Mucosa of descending colon (tissue), 3 donors: ENCODE measurements at places on chromosomes 1 and 21.

DNA sequence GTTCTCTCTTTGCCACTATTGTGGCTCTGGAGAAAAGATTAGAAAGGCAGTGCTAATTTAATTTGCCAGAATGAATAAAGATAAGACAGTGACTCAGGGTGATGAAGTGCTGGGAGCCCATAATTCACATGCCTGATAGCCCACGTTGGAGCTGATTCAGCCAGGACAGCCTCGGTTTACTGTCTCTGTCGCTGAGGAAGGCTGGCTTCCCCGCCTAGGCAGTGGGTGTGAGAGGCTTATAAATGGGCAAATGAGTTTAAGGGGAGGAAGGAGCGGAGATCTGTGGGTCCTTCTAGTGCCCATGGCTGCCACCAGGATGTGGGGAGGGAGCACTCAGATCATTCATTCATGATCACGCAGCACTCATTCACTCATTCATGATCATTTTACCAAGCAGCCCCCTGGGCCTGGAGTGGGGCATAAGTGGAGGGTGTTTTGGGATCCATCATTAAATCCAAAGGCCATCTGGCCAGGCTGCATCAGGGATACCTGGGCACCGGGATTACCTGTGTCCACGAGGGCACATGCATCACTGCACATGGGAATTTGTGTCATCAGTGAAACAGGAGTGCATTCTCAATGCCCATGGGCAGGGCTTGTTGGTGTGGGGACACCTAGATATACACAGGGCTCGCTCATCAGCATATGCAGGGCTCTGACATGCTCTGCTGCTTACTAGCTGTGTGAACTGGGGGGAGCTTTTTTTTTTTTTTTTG, 315.4 kb downstream of the MATN1 start:
- DNase-seq: no peak

DNA sequence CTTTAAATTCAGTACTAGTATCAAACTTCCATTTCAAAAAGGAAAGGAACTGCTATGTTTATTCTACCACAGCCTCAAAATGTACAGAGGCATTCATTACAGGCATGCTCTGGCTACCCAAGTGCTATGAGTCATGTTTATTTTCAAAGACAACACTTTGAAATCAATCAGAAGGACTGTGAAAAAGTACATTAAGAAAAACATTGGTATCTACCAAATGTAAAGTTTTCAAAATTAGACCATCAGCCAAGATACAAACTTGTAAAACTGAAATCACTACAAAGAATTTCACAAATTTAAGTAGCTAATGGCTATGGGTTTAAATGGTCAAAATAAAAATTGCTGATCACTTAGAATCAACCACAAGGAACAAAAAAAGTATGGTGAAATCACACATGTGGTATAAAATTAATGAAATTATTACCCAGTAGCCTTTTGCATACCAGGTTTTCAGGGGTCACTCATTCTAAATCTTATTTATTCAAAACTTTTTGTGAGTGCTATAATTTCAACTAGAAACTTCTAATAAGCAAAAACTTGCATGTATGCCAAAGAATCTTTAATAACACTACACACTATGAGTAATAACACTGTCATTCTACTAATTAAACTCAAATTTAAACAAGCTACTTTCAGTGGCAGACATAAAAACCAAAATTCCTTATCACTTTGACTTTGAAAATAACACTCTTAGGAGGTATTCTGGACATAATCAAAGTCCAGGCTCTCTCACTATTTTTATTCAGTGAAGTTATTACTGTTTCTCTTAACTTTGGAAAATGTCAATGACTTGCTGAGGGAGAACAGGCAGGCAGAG, 49.2 kb downstream of the ENAH start:
- DNase-seq: no peak

DNA sequence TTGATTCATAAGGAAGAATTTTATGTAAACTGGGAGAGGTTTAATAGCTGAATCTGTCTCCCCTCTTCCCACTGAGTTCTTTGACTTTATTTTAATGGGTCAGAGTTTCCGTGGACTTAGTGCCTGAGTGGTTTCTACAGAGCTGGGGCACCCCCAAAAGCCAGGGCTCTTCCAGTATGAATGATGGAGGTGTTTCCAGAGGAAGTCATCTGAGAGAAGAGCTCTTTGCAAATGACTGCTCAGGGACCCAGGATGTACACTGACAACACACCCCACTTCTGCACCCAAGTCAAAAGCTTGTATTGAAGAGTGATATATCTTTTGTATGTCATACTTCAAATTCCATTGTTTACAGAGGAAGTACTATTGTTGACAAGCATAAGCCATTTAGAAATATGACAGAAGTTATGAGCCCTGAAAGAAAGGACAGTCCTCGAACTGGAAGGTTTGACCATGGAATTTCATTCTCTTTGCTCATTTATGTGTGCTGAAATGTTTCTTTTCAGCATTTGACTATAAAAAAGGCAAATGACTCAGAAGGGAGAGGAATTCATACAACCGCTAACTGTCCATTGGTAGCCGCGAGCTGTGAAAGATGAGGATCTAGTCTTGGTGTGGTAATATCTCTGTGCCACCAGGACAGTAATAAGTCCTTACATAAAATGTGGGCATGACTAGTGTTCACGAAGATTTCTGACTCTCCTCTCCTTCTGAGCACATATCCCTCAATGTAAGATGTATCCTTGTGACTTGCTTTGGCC, 25.4 kb upstream of the LMX1A start:
- no peak for DNase-seq

DNA sequence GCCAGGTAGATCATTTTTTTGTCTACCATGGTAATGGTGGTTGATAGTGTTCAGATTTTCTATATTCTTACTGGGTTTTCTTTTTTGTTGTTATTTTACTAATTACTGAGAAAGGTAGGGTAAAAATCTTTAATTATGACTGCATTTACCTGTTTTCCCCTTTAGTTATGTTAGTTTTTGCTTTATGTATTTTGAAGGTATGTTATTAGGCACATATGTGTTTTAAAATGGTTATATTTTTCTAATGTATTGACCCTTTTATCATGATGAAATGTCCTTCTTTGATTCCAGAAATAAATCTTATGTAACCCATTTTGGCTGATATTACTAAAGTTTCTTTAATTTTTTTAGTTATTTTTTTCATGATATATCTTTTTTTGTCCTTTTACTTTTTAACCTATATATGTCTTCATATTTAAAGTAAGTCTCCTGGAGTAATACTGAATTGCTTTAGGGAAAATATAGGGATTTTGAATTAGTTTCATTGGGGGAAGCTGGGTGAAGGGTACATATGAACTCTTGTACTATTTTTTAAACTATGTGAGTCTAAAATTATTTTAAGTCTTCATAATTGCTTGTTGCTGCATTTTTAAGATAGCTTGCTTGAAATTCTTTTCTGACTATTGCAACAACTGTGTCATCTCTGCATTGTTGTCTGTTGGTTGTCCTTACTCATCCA, 22.4 kb downstream of the SLC35A3 start:
- DNase-seq: no peak

GRCh38 chr21:46552865-46553379, 52.0 kb downstream of the S100B start:
- DNase-seq: no peak
